Midbrain (tissue), 1 donor: ENCODE measurements at places on chromosomes 1 and 21.

DNA sequence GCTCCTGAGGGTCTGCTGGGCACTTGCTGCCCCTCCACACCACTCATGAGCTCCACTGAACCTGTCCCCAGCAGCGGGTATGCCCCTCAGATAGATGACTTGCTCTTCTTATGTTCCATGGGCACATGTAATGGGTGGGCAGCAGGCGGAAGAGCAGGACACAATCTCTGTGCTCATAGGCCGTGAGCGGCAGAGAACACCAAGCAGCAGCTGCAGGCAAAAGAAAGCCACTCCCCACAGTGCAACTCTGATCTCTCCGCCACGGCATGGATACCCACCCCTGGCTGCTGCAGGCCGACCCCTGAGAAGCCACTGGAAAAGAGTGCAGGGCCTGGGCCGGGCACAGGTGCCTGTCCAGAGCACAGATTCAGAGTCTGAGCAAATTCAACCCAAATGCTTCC is 135.2 kb upstream of the RUNX3 start:
- DNase-seq: no peak

GRCh38 chr1:176752505-176752904 is 289.5 kb downstream of the PAPPA2 start:
- DNase-seq: no peak

DNA sequence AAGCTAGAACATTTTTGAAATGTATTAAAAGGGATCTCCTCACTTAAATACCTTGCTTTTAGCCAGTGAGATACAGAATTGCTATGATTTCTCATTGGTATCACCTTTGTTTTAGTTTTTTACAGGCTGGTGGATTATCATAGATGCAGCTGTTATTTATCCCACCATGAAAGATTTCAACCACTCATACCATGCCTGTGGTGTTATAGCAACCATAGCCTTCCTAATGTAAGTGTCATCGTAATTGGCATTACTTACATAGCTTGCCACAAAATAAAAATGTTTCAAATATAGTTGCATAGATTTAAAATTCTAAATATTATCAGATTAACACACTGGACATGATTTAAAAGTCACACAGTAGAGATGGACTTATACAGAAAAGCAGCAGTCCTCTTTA is 4.7 kb downstream of the TMEM50A start:
- no peak for DNase-seq

DNA sequence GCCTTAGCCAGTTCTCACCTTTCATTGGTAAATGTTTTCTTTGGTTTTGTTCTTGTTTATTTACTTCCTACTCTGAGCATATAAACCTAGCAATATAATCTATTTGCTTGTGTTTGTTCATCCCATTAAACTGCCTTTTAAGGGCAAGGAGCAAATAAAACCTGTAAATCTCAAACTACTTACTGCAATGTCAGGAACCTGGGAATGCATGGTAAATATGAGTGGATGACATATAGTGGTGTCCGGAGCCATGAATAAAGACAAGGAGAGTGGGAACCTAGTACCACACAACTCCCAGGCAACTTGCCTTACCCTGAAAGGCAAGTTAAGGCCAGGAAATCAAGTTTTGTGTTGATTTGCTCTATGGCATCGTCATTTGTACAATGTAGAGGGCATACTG is 1133.7 kb upstream of the NCAM2 start:
- DNase-seq: no peak

GRCh38 chr1:212010004-212010403 is 25.4 kb downstream of the INTS7 start:
- no peak for DNase-seq

DNA sequence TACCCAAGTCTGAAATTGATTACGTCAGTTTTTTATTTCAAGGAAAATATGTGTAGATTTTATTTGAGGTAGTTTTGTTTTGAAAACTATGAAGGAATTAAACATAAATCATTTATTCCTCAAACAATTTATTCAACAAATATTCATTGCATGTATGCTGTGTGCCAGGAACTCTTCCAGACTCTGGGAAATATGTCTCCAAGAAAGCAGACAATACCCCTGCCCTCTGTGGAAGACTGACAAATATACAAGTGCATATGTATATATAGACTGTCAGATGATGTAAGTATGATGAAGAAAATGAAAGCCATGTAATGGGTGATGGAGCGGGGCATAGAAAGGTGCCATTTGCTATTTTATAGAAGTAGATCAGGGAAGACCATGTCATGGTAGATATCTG is 889.5 kb downstream of the USP25 start:
- no peak for DNase-seq

DNA sequence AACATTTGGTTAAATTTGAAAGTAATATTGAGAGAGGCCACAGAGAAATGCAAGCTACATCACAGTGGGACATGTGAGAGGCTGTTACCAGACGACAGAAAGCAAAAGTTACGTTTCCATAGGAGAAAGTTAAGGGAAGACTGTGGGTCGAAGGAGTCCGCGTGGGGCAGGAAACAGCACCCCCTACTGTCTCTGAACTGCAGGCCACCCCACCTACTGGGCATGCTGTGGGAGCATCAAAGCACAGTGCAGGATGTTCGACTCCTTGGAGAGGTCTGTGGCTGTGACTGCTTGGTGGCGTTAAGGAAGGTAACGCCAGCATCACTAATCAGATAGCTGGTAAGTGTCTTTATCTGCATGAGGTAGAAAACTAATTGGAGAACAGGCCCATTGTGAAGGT is 123.9 kb downstream of the PTBP2 start:
- peak; percentile 22 for DNase-seq

- DNase-seq: peak; percentile 84
Observed at GRCh38 chr1:29793101-29793546, 556.8 kb downstream of the PTPRU start.

DNA sequence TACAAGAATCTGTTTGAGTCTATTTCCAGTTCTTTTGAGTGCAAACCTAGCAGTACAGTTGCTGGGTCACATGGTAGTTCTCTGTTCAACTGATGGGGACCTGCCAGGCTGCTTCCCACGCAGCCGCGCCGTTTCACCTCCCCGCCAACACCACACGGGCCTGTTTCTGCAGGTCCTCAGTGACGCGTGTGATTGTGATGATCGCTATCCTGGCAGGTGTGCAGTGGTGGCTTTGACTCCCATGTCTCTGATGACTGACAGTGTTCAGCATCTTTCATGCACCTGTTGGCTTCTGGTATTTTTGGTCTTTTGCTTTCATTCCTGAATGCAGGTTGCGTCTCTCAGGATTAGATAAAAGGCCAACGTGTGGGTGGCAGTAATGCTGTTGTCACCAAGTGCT is 41.6 kb downstream of the FAAP20 start:
- no peak for DNase-seq

DNA sequence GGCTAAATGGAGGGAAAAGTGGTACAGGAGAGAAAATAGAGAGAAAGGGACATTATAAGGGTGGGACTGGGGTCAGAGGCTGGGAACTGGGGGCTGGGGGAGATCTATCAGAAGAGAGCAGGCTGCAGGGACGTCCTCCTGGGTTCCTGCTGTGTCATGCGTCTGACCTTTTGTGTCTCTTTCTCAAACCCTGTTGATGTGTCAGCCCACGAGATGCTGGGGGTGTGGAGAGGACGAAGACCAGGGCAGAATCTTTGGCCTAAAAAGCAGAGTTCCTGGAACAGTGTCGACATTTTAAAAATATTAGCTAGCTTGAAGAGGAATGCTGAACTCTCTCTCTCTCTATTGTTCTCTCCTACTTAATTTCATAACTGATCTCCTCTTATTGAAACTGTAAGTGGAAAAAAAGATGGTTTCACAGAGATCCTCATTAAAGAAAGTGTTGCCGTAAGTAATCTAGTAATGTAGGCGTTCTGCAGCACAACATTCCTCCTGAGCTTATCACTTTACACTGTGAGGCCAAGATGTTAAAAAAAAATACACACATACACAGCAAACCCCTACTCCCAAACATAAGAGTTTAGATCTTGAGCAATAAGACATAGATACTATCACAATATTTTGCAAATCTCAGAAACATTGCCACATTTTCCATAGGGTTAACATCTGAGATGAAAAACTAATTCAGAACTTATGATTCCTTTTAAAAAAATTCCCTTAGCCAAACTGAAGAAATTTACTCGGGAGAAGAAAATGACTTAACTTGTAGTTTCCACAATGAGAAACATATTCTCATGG is 52.6 kb downstream of the RUNX1 start:
- DNase-seq: no peak

GRCh38 chr21:37507716-37508115 is 141.1 kb downstream of the DYRK1A start:
- DNase-seq: no peak

GRCh38 chr21:42235593-42235992 is 16.7 kb downstream of the ABCG1 start:
- no peak for DNase-seq

- DNase-seq: no peak
Observed at GRCh38 chr1:229412056-229412455, 21.8 kb downstream of the ACTA1 start.

- peak; percentile 87 for DNase-seq
Observed at GRCh38 chr1:16236511-16237342, at the start of gene CPLANE2. CPLANE2 (minus strand) TSS chr1:16237183; CDS start chr1:16236742, 441 bp downstream.

GRCh38 chr1:109213345-109213823 is 334 bp upstream of the SARS1 start:
- DNase-seq: no peak

DNA sequence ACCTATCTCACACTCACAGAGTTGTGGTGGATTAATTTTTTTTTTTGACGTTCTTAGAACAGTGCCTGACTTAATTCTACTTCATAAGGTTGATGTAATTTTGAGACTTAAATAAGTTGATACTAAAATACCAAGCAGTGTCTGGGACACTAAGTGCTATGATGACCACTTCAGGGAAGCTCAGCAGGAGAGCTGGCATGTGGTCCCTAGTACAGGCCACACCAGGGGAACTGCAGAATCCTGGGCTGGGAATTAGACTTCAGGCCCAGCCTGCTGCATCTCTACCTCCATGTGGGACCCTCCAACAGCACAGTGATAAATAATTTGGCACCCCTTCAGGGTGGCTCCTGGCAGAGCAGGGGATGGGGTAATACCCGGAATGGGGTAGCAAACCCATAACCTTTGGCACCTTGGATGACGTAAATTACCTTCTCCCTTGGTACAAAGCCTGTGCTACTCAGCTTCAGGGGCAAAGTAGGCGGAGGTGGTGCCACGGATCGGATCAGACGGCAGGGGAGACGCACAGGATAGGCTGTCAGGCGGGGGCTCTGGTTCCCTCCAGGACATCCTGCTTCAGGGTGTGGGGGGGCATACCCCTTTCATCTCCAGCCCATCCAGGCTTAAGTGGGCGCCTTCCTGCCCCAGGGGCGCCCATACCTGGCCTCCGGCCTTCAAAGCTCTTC is 4.8 kb downstream of the MFSD2A start:
- DNase-seq: no peak

GRCh38 chr1:98733782-98734112 is 72.2 kb downstream of the SNX7 start:
- no peak for DNase-seq

GRCh38 chr1:226457307-226457712 is 49.4 kb upstream of the PARP1 start:
- DNase-seq: no peak

DNA sequence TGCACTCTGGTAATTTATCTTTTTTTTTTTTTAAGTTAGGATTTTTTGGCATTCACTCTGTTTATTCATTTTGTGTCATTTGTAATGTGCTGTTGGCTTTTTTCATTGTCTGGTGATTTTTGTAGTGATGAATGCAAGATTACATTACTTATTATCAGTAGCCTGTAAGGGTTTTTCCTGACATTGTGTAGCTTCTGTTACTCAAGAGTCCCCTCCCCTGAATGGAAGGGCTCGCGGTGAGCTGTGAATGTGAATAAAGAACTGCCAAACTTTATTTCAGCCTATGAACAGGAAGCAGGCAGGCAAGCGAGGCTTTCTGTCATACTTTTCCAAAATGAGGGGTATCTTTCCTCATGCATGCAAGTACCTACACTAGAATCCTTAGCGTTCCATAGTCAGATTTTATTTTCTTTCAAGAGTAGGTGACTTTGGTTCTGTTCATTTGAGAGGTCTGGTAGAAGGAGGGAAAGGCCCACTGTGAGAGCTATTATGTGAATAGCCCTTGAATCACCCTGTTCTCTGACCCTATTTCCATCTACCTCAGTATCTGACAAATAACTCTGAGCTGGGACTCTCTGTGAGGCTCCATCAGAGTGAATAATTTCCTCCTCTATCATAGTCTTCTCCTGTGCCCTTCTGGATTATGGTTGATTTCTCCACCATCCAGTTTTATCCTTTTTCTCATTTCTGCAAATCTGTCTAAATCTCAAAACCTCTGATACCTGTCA is 114.0 kb downstream of the CD247 start:
- DNase-seq: no peak
